ENCODE measurements at places on chromosomes 11 and 22.

- DNase-seq: no peak
These were observed 101.7 kb upstream of the TRIM77 start for GRCh38 chr11:89608234-89608966.

DNA sequence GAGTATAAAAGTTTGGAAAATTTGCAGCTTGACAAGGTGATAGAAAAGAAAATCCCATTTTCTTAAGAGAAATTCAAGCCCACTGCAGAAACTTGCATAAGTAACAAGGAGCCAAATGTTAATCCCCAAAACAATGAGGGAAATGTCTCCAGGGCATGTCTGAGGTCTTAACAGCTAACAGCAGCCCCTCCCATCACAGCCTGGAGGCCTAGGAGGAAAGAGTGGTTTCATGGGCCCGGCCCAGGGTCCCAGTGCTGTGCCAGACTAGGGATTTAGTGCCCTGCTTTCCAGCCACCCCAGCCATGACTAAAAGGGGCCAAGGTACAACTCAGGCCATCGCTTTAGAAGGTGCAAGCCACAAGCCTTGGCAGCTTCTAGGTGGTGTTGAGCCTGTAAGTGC is 123.7 kb upstream of the TRPC6 start:
- DNase-seq: no peak

DNA sequence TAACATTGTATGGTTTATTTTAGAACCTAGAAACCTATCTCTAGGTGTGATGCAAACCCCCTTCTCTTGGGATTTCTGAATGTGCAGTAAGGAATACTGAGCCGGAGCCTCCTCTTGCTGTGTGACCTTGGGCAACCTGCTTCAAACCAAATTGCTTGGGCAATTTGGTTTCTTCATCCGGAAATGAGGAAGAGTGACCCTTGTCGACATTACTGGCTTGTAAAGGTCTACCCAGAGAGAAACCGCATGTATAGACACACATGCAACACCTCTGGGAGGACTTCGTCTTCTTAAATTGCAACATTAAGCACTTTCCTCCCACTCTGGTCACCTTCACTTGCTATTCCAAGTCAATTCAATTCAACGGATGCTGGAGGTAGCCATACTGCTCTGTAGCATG is 19.6 kb upstream of the TP53I11 start:
- no peak for DNase-seq

DNA sequence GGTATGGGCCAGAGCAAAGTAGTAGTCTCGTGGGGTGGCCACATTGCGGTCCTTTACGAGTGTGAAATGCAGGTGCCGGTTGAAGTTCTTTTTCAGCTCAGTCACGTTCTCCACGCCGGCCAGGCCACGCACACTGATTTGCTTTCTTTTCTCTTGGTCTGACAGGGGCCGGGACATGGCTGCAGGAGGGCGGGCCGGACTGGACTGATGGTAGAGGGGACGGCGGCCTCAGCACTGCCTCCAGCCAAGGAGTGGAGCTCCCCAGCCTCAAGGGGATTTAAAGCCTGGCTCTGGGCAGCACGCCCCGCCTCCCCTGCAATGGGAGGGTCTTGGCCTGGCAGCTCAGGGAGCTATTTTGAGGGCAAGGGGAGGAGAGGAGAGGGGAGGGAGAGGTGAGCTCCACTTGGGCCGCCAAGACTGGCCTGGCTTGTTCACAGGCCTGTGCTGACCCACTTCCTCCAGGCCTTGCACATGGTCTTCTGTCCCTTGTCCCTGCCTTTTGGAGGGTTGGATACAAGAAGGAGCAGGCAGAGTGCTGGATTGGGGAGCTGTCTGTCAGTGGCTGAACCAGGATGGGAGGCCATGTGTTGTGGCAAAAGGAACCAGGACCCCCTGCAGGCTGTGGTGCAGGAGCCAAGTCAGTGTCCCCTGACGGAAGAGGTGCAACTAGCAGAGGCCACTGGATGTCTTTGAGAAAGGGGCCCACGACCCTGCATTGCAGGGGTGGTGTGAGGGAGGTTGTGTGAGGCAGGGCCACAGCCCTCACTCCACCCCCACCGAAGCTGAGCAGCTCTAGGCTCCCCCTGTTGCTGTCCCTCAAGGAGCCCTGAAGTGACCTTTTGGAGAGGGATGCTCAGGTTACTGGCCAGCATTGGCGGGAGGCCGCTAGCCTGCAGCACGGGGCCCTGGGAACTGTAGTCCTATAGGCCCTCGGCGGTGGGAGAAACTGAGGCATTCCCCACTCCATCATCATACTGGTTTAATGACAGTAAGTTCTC is at the start of gene PYGM:
Gene PYGM (minus strand): TSS at position 253 of the 998 bp plus-strand sequence. CDS start 76 bp downstream, at position 177.
- DNase-seq: no peak

DNA sequence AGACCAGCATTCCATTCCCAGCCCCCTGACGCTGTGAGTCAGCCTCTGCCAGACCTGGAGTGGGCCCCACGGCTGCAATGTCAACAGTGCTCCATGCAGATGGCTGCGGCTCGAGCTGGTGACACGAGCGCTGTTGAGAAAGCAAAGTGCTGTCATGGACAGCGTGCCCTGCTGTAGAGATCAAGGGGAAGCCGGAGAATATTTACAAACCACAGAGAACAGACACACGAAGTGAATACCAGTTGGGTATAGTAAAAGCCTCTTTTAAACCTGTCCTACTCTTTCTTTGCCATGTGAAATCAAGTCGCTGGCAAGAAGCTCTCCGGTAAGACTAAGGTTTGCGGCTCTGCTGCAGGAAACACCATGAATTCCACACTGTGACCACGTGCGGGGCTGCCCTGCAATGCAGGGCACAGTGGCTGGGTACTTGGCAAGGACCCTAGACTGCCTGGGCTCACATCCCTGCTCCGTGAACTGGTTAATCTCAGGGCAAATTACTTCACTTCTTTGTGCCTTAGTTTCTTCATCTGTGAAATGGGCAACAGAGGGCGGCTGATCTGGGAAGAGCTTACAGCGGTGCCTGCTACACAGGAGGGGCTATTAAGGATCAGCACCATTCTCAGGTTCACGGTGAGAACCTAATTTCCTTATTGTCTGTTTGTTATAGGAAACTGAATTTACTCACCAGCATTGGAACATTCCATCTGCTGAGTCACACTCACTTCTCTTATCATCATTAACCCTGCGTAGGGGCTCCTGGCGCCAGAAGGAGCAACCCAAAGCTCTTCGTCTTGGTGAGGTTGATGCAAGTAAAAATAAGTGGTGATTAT is 27.8 kb upstream of the ELFN2 start:
- DNase-seq: no peak

DNA sequence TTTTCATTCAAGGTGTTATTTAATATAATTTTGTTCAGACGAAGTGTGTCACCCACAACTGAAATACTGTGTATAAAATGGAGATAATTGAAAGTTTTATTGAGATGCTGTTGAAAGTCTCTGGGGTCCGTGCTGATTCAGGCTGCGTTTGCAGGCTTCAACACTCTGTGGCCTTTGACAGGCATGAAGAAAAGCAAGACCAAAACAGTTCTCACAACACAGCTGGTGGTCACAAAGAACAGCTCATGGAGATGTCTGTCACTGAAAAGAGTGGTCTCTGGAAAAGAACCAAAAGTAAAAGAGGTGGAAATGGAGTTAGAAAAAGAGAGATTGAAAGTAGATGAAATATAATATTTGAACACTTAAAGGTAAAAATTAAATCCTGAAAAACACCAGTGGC is 9.8 kb upstream of the MPPED2 start:
- no peak for DNase-seq

GRCh38 chr11:29184939-29185890 is 831.6 kb downstream of the KCNA4 start:
- no peak for DNase-seq
